ENCODE measurements at places on chromosomes 16 and 17.

DNA sequence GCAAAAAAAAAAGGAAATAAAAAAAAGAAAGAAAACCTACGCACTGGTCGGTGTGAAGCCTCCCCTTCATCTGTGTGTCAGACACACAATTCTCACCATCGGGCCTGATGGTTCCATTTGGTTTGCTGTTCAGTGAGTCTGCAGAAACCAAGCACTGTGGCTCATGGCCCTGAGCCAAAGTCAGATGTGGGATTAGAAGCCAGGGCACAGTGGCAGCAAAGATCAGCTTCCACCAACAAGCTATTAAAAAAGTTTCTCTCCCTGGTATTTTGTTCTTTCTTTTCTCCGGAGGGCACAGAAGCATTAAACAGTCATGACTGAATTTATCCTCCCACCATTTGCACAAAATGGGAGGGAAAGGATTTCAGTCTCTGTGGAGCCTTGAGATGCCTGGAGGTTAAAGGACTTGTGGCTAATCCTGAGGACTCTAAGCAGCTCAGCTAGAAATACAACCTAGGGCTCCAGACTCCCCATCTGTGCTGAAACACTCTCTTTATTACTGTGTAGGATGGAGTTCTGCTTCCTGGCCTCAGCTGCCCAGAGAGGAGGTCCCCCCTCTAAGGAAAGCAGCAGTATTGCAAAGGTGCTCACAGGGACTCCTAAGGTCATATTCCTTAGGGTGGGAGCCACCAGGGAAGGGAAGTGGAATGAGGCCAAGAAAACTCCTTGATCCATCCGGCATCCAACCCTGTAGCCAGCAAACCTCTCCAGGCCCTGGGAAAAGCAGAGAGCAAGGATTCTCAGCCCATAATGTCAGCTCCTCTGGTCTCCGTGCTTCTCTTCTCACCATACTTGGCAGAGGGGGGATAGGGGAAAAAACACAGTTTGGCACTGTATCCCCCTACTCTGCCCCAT lies 28.2 kb downstream of the SLC39A11 start:
- DNase-seq, result no peak

DNA sequence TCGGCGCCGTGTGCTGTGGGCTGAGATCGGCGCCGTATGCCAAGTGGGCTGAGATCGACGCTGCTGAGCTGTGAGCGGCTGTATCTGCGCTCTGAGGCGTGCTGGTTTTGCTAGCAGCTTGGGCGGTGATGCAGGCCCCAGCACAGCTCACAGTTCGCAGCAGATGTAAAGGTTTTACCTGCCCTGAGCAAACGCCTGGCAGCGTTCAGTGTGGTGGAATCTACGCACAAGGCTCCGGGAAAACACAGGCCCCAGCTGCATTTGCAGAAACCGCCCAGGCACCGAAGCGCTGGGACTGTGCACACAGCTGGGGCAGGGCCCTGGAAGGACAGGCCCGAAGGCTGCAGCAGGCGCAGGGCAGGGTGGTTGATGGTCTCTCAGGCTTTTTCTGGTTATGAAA lies 8.0 kb upstream of the ZNF469 start:
- no peak for DNase-seq

DNA sequence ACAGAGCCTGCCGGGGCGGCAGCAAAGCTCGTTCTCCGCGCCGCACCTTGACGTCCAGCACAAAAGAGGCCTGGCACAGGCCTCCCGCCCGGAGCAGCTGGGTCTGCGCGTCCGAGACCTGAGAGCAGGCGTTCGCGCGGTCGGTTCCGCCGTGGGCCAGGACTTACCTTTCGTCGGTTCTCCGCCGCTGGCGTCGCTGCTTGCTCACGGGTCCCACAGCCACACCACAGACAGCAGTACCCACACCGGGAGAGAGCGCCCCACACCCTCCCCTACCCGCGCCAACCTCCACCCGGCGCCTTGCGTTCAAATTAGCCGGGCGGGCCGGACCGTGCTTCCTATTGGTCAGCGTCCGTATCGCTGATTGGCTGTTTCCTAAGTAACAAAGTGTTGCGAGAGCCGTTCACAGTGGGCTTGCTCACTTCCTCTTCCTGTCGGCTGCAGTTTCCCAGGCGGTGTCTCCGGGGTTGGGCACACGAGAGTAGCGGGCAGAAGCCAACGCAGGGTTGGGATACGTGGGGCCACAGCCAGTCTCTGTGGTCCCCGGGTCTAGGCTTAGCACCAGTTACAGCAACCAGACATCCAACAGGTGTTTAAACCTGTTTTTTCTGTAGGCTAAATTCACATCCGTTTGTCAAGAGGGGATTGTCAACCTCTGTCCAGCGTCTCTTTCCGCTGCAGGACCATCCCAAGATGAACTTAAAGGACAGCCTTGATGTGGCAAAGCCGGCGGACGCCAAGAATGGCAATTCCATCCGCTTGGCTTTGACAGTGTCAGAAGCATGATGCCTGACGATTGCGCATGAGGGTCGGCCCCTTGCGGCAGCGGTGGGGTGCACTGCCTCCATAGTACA lies at the start of gene KIF18B:
KIF18B (minus strand) TSS at position 313 of the 854 bp plus-strand sequence. CDS start 11,429 bp downstream, outside the sequence.
- DNase-seq, result peak; percentile 78

- DNase-seq, result peak; percentile 73
Measured at GRCh38 chr17:47698749-47699535, 5.0 kb downstream of the TBKBP1 start.

GRCh38 chr16:20415541-20415940 lies 6.2 kb downstream of the ACSM5 start:
- no peak for DNase-seq

Measured in stimulated activated CD4-positive, alpha-beta T cell treated with anti-CD3 and anti-CD28 coated beads, TNF-alpha, amount 100 ng/mL, for 4 hours (primary cell).